ENCODE measurements at places on chromosomes 2 and 18. TPM values are rescaled to one million over a fixed set of nuclear protein-coding genes. Genes with fewer than 3 reads are reported as not detected.

- DNase-seq: no peak
Measured at GRCh38 chr2:197946562-197946961, 142.2 kb downstream of the PLCL1 start.

FIGN gene
- 13.2 TPM for total RNA-seq

SDC1 gene
- 0.21 TPM for total RNA-seq

TSPYL6 gene
- not detected for total RNA-seq

EMILIN1 gene
- 41.1 TPM for total RNA-seq

- DNase-seq: no peak
Measured at GRCh38 chr2:110103061-110103961, 12.3 kb downstream of the MALL start.

ALPG gene
- total RNA-seq: not detected

DNA sequence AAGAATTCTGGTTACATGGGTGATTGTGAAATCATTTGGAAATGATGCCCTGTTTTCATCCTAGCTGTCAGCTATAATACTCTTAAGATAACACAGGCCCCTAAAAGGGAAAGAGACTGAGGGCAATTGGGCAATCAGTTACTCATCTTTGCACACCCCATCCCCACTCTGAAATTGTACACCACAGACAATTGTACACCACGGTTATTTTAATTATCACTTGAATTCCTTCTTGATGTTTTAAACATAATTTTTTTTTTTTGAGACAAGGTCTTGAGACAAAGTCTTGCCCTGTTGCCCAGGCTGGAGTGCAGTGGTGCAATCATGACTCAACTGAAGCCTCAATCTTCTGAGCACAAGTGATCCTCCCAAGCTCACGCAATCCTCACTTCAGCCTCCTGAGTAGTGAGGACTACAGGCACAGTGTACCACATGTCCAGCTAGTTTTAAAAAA is 862.4 kb upstream of the ACVR2A start:
- peak; percentile 28 for DNase-seq

- no peak for DNase-seq
Measured at GRCh38 chr2:42464631-42465030, 29.2 kb downstream of the KCNG3 start.

CIB4 gene
- not detected for total RNA-seq

GRCh38 chr2:144325086-144325485 is 194.8 kb downstream of the ZEB2 start:
- DNase-seq: no peak

- no peak for DNase-seq
Measured at GRCh38 chr2:152566728-152567069, 150.6 kb downstream of the PRPF40A start.

GRCh38 chr2:171346723-171347557 is 86.8 kb downstream of the METTL8 start:
- no peak for DNase-seq

- no peak for DNase-seq
Measured at GRCh38 chr2:144249035-144249637, 270.8 kb downstream of the ZEB2 start.

- no peak for DNase-seq
Measured at GRCh38 chr2:159808032-159808425, 10.0 kb upstream of the CD302 start.

DNA sequence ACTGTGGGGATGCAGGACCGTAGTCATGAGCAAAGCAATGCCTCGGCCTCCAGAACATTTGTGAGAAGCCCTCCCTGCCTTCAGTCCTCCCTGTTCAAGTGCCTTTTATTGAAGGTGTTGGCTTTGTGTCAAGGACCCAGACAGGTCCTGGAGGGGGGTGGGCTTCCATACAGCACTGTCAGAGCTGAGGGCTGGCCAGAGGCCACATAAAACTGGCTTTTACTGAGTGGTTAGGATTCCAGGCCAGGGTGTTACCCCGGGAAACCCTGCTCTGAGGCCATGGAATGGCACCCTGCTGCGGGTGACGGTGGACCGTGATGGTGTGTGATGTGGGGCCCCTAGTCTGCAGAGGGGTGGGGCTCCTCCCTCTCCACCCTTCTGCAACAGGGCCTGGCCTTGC is 41.6 kb downstream of the TOGARAM2 start:
- DNase-seq: no peak

IL36A gene
- not detected for total RNA-seq

DNA sequence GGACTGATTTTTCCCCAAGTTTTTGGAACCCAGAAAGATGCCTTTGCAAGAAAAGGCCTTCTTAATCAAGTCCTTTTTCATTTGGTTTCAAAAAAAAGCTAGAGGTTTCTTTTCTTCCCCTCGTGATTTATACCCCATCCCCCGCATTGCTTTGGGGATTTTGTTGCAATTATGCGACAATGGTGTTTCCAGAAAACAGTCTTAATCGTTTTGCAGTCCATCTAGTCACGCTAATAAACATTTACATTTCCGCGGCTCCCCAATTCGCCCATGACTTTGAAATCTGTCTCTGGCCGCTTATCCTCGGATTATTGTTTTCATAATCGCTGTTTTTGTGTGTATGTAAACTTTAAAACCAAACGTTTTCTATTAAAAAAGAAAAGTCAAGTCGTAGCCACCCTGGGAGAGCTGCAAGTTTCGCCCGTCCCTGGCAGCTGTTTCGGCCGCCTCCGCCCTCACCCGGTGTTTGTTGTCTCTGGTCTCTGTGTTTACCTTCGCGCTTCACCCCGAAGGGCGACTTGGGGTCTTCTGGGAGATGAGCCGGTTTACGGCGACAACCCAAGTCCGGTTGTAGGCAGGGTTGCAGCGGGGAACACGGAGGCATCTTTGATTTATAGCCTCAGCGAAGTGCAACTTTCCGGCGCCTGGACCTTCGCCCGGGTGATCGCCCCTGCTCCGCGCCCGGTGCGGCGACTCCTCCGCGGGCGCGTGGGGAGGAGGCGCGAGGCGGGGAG is 667 bp downstream of the SP9 start:
- no peak for DNase-seq

POTEJ gene
- total RNA-seq: not detected

DNA sequence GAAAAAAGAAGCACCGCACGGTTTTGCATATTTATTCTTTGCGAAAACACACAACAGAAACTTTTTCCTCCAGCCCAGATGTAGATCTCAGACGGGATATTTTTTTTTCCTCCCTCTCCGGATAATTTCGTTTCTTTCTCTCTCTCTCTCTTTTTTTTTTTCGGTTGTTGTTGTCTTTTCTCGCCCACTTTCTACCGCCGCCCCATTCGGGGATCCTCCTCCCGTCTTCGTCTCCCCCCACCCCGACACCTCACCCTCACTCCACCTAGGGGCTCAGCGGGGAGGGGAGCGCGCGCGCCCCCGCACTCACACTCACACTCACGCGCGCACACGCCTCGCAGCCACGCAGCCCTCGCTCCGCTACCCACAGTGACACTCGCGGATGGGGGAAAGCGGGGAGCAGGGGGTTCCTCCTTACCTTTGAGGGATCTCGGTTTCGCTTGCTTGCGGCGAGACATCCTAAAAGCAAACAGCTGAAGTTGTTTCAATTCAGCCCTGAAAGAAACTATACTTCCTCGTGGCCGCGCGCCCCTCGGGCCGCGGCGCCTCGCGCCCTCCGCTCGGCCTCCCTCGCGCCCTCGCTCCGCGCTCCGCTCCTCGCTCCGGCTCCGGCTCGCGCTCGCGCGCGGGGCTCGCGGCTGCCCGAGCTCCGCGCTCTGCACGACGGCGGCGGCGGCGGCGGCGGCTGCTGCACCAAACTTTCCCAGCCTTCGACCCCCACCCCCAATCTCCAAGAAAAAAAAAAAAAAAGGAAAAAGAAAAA is 1.3 kb downstream of the ZNF521 start:
- DNase-seq: peak; percentile 73

- no peak for DNase-seq
Measured at GRCh38 chr2:119123389-119123788, 35.2 kb downstream of the C1QL2 start.

GRCh38 chr2:96961210-96961950 is 25.0 kb downstream of the FAM178B start:
- no peak for DNase-seq

DNA sequence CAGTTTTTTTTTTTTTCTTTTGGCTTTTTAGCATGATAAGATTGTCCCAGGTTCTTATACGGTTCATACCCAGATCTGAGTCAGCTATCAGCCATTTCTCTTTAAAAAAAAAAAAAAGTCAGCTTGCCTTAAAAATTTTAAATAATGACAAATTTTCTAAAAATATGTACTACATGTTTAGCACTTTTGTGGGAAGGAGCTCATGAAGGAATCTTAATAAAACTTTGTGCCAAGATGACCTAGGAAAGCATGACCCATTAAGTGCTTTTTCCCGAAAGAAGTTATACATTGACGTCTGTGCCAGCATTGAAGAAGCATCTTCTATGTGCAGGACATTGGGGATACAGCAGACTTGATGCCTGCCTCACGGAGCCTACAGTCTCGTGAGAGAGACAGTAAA is 4.5 kb upstream of the RBMS1 start:
- DNase-seq: no peak

DNA sequence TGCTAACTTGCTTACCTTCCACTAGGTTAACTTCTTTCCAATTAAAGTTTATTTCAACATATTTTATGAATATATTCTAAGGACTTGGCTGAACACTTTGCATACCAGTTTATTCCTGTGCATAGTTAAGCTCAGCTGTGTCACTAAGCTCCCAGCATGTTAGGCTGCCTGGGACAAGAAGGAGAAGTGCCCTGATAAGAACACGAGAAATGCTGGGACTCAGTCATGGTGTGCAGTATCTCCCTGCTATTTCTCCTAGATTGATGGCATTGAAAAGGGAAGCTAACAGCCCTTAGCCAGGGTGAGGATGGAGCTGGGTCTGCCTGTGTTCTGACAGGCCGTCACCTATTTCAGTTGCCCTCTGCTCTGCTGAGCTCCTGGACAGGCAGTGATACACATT is 164.3 kb downstream of the TRABD2A start:
- DNase-seq: no peak

DNA sequence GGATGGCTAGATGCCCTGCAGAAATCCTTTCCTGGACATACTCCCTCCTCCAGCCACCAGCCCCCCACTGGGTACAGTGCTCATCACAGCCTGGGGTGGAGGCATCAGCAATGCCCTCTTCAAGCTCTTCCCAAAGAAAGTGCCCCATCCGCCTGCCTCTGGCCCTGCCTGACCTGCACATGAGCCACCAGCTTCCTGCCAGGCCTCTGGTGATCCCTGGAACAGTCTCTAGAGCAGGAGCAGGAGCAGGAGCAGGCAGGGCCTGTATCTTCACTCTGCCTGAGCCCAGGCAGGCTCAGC is 54.1 kb upstream of the CAB39 start:
- no peak for DNase-seq

GRCh38 chr2:190094316-190094871 is 31.9 kb upstream of the MSTN start:
- no peak for DNase-seq

DNA sequence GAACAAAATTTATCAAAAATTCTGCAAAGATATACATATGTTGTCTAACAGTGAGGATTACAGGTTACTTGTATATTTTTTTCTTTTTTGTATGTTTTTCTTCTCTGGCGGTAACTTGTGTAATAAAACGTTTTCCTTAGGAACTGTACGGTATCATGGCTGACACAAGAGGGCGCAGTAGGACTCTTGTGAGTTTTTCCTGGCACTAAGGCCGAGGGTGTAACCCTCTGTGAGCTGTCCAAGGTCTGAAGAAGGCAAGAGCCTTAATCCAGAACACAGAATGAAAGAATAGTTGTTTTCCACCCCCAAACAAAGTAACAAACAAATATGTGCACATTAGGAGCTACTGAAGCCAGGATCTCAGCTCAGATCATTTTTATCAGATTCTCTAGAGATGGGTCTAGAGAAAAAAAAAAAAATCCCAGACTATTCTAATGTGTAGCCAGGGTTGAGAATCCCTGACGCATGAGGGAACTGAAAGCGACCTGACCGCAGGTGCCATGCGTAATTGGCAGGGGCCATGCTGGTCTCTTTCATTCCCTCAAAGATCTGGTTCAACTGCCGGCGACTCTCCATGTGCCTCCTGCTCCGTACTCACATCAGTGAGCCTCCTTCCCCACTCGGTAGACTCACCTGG is 27.0 kb downstream of the TMEM200C start:
- peak; percentile 74 for DNase-seq

- DNase-seq: no peak
Measured at GRCh38 chr2:9434489-9434888, 11.0 kb downstream of the CPSF3 start.

Measured in left cardiac atrium (tissue), 4 donors.